ENCODE measurements at places on chromosomes 5 and 9.

GRCh38 chr9:104232781-104233341 is 138.8 kb downstream of the SMC2 start:
- DNase-seq = no peak

- no peak for DNase-seq
Measured at GRCh38 chr9:128054087-128054486, 13.0 kb downstream of the NAIF1 start.

- no peak for DNase-seq
Measured at GRCh38 chr5:112113565-112113964, 305.5 kb downstream of the EPB41L4A start.

- no peak for DNase-seq
Measured at GRCh38 chr5:110611817-110612216, 114.7 kb downstream of the TMEM232 start.

GRCh38 chr9:3507395-3508077 is 18.3 kb downstream of the RFX3 start:
- no peak for DNase-seq

- DNase-seq = no peak
Measured at GRCh38 chr9:90055226-90055625, 450.4 kb downstream of the GADD45G start.
